ENCODE measurements at places on chromosomes 16 and 17.

DNA sequence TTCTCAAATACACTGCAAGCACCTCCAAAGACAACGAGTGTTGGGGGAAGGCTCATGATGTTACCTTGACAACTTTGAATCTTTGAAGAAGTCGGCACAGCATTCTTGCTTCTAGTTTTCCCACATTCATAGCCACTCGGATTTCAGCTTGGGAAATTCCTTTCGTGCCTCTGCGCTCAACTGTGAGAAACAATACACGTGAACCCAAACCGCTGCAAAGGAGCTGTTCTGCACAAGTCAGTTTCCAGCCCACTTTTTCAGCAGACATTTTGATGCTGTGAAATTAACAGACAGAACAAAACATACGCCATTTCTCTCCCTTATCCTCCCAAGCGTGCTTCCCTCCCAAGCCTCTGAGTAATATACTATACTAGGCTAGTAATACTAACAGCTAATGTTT, 41.2 kb downstream of the GTF3C1 start:
- H3K27ac ChIP-seq = no peak overlapping the region
- no peaks in the 10 kb centered on the region for H3K4me1 ChIP-seq
- DNase-seq = no peak
- H3K36me3 ChIP-seq = peaks cover 34% of the 10 kb centered on the region
- no peak overlapping the region for H3K4me3 ChIP-seq
- no peaks in the 10 kb centered on the region for H3K27me3 ChIP-seq

DNA sequence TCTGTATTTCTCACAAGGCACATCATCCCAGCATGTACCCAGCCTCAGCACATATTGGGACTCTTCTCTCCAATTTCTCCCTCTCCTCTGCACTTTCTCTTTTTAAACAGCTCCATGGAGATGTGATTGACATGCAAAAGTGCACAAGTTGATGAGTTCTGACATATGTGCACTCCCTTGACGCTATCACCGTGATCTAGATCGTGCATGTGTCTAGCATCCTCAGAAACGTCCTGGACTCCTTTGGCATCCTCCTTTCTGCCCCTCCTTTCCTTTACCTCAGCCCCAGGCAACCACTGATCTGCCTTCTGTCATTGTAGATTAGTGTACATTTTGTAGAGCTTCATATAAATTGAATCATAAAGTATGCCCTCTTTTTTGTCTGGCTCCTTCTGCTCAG, 108.0 kb upstream of the HSBP1 start:
- H3K27ac ChIP-seq = no peak overlapping the region
- no peaks in the 10 kb centered on the region for H3K4me1 ChIP-seq
- DNase-seq = no peak
- H3K36me3 ChIP-seq = no peaks in the 10 kb centered on the region
- no peaks in the 10 kb centered on the region for H3K27me3 ChIP-seq

GRCh38 chr17:5585836-5586521, 1.7 kb upstream of the NLRP1 start:
- H3K4me3 ChIP-seq = no peak overlapping the region
- H3K27me3 ChIP-seq = no peaks in the 10 kb centered on the region
- H3K36me3 ChIP-seq = no peaks in the 10 kb centered on the region

DNA sequence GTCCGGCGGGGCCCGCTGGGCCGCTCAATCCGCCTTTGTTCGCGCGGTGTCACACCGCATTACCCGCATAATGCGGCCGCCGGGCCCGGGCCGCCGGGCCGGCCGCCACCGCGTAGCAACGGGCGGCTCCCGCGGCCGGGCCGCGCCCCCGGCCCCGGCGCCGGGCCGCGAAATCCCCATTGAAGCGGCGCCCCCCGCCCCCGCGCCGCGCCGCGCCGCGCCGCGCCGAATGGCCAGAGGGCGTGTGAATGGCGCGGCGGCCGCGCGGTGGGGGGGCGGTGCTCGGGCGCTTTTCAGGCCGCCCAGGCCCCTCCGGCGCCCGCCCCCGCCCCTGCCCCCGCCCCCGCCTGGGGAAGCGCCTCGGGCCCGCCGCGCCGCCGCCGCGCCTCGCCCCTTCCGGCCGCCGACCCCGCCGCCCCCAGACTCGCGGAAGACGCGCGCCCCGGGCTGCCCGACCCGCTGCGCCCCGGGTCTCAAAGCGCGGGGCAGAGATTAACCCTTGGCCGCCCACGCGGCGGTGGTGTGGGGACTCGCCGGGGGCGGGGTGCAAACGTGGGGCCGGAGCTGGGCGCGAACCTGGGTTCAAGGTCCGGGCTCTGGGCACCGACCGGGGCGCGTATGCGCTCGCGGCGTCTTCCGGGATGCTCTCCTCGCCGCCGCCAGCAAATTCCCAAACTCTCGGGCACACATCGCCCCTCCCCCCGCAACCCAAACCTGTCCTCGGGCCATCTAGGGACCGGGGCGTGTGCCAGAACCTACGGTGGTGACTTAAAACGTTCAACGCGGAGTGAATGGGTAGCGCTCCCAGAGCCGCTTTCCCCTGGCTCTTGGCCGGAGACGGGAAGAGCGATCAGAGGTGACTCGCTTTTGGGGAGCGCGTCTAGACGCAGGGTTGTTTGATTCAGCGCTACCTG, 46.7 kb downstream of the WNT3 start:
- no peak for DNase-seq
- H3K27me3 ChIP-seq = peaks cover 25% of the 10 kb centered on the region
- H3K4me3 ChIP-seq = peak overlapping the region; percentile 37
- peaks cover 3% of the 10 kb centered on the region for H3K36me3 ChIP-seq
- H3K27ac ChIP-seq = no peak overlapping the region

GRCh38 chr17:73017658-73018057, 74.8 kb downstream of the SLC39A11 start:
- no peaks in the 10 kb centered on the region for H3K4me1 ChIP-seq
- no peak overlapping the region for H3K4me3 ChIP-seq
- DNase-seq = no peak
- H3K27me3 ChIP-seq = no peaks in the 10 kb centered on the region

DNA sequence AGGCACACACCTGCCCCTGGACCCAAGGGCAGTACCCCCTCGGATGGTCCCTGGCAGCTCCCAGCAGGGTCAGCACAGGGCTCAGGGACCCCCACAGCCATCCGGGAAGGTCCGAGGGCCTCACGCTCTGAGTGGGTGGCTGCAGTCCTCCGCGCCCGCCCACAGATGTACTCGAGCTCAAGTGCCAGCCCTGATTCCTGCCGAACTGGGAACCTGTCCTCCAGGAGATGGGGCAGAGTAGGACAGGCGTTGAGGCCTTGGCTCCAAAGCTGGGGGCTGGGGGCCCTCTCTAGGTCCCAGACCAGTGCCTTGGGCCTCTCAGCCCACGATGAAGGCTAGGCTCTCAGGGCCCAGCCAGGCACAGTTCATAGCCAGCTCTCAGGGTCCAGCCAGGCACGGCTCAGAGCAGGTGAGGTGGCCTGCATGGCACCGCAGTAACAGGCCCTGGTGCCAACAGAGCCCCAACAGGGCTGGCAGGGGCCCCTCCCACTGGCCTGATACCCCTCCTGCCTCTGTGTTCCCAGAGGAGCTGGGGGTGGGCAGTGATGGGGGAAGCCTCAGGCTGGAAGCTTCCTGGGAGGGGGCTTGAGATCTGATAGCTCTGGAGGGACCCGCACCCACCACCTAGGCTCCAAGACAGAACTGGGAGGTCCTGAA, 35.5 kb upstream of the PVALEF start:
- no peaks in the 10 kb centered on the region for H3K36me3 ChIP-seq
- H3K27me3 ChIP-seq = no peaks in the 10 kb centered on the region
- no peak for DNase-seq
- no peak overlapping the region for H3K4me3 ChIP-seq

- no peak overlapping the region for H3K27ac ChIP-seq
- H3K4me1 ChIP-seq = peaks cover 4% of the 10 kb centered on the region
- no peak overlapping the region for H3K4me3 ChIP-seq
- no peaks in the 10 kb centered on the region for H3K27me3 ChIP-seq
- no peak for DNase-seq
Measured at GRCh38 chr17:49820773-49821172, 27.1 kb downstream of the TAC4 start.

DNA sequence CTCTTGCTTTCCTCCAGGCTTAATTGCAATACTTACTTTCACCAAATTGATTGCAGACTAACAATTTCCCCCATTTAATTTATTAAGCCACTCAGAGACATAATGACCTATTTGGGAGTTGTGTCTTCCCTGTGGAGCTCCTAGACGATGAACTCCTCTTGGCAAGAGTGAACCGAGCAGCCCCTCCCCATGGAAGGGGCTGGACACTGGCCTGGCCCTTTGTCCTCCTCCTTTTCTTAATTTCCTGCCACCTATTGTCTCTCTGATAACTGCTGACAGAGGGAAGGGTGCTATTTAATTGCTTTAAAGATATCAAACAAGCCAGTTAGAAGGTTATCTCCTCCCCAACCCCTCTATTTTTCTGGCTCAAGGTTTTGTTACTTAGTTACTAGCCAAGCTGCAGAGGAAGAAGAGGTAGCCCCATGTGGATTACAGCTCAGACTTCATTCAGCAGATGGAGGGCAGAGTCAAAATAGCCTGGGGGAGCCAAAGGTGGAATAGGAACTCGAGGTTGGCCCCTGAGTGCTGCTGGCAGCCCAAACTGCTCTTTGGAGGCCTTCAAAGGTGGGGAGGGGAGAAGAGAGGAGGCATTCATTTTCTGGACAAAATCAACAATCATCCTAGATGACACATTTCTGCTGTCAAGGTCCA, 3.7 kb upstream of the SSTR2 start:
- no peak overlapping the region for H3K4me3 ChIP-seq
- no peaks in the 10 kb centered on the region for H3K36me3 ChIP-seq
- no peak overlapping the region for H3K27ac ChIP-seq
- DNase-seq = no peak
- H3K4me1 ChIP-seq = no peaks in the 10 kb centered on the region

- no peak overlapping the region for H3K4me3 ChIP-seq
- no peak for DNase-seq
- H3K27ac ChIP-seq = no peak overlapping the region
- H3K4me1 ChIP-seq = peaks cover 12% of the 10 kb centered on the region
- H3K36me3 ChIP-seq = no peaks in the 10 kb centered on the region
- no peaks in the 10 kb centered on the region for H3K27me3 ChIP-seq
Measured at GRCh38 chr17:28970879-28971278, 19.6 kb upstream of the PHF12 start.

GRCh38 chr17:70871180-70871818, 702.0 kb downstream of the KCNJ2 start:
- H3K4me1 ChIP-seq = no peaks in the 10 kb centered on the region

DNA sequence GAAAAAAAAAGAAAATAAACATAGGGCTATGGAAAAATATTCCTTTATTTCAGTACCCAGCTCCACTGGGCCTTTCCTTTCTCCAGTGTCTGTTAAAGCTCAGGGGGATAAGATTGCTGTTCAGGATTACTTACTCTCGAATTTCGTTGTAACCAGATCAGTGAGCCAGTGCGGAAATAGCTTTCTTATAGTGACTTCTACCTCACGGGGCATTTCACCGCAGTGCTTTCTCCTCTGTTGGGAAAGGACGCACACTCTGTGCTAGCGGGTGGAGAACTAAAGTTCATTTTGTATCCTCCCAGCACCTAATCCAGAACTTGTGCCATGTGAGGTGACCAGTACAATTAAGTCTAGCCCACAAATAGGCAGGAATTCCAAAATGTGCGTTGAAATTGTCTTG, 38.3 kb downstream of the RPA1 start:
- DNase-seq = no peak
- H3K27me3 ChIP-seq = no peaks in the 10 kb centered on the region
- no peaks in the 10 kb centered on the region for H3K4me1 ChIP-seq
- no peak overlapping the region for H3K27ac ChIP-seq
- H3K36me3 ChIP-seq = no peaks in the 10 kb centered on the region

GRCh38 chr17:11944587-11944986, 52.7 kb downstream of the ZNF18 start:
- no peaks in the 10 kb centered on the region for H3K27me3 ChIP-seq

GRCh38 chr17:19877364-19877945, 9.7 kb upstream of the ULK2 start:
- H3K36me3 ChIP-seq = no peaks in the 10 kb centered on the region
- no peaks in the 10 kb centered on the region for H3K27me3 ChIP-seq
- DNase-seq = no peak
- no peaks in the 10 kb centered on the region for H3K4me1 ChIP-seq

DNA sequence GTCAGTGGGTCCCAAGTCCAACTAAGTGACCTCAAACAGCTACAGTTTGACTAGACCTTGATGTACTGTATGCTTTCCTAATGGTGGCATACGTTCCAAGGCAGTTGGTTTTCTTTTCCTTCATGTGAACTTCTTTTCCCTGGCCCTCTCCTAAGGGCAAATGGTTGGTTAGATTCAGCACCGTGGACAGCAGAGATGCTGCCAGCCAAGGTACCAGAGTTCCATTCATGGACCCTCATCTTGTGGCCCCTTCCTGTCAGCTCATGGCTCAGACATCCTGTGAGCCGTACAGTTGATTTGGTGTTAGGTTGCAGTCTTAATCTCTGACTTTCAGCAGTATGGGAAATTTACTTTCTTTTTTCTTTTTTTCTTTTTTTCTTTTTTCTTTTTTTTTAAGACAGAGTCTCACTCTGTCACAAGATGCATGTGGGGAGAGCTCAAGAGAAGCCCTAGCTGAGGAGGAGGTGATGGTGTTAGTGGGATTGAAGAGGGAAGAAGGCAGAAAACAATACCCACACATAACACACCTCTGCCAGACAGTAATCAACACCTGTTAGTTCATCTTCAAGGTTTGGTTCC, 122.4 kb downstream of the USP31 start:
- no peaks in the 10 kb centered on the region for H3K36me3 ChIP-seq
- H3K27me3 ChIP-seq = no peaks in the 10 kb centered on the region
- no peak overlapping the region for H3K4me3 ChIP-seq

- no peaks in the 10 kb centered on the region for H3K27me3 ChIP-seq
- H3K36me3 ChIP-seq = no peaks in the 10 kb centered on the region
- H3K27ac ChIP-seq = no peak within 1 kb of the TSS
- peak within 1 kb of the TSS; percentile 62 for H3K4me3 ChIP-seq
Measured at GRCh38 chr16:75495076-75495674, at the start of gene CHST6. Gene CHST6, minus strand, starts transcription at chr16:75495441. Its CDS starts 15,613 bp downstream, at chr16:75479828.

GRCh38 chr16:30743716-30744115, 4.5 kb upstream of the PHKG2 start:
- peaks cover 6% of the 10 kb centered on the region for H3K4me1 ChIP-seq
- no peaks in the 10 kb centered on the region for H3K27me3 ChIP-seq
- H3K27ac ChIP-seq = no peak overlapping the region
- no peak for DNase-seq

DNA sequence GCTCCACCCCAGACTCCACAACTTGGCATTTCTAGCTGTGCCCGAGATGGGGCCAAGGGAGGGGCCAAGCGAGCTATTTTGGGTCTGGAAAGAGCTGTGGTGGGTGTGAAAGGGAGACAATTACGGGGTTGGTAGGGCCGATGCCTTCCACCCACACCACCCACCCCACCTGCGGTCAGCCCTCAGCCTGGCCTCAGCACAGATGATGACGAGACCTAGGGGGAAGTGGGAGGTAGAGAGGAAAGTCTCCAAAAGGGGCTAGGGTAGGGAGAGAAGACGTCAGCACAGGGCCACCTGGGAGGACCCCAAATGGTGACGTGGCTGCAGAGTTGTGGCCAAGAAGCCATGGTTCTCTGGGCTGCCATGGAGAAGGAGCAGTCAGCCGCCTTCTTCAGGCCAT, 83.1 kb downstream of the SDK2 start:
- no peak overlapping the region for H3K4me3 ChIP-seq
- no peak for DNase-seq
- no peaks in the 10 kb centered on the region for H3K36me3 ChIP-seq
- no peaks in the 10 kb centered on the region for H3K27me3 ChIP-seq
- H3K27ac ChIP-seq = no peak overlapping the region
